ENCODE measurements at places on chromosomes 7 and 10.
A peak's percentile ranks its signal among the peaks of the same experiment; 100 is the strongest.

- DNase-seq: no peak
Measured at GRCh38 chr10:87961314-87961713, 97.9 kb downstream of the PTEN start.

DNA sequence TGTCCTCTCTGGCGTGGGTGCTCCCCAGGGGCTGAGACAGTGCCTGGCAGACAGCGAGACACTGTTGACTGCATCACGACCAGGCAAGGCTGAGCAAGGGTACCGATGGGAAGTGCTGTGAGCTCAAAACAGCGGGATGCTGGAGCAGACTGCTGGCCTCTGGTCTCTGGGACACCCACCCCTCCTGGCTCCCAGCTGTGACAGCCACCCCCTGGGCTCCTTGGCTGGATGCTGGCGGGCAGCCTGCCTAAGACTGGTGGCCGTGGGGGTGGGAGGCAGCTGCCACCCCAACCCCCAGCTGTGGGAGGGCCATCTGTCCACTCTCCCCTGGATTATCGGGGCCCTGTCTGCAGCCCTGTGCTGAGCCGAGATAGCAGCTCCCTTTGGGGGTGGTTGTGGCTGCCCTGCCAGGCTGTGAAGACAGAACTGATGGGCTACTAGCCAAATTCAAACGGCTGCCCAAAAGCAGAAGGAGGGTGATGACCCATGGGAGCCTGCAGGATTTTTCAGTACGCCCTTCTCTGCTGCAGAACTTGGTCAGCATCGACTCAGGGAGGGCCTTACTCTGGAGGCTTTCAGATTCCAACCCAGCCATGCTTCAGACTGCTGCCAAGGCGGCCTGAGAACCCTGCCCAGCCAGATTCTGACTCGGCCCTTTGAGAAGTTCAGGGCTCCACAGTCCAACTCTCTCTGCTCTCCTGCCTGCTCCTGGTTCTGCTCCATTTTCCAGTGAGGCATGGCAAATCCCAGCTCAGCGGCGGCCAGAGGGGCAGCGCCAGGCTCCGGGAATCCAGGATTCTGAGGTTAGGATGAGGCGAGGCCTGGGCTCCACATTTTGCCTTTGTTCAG is 125.3 kb downstream of the NEURL1 start:
- DNase-seq: no peak

- peak; percentile 93 for DNase-seq
Measured at GRCh38 chr7:99325592-99326407, at the start of gene ARPC1A. TSS of gene ARPC1A (plus strand) at chr7:99325898. CDS start at chr7:99333354, 7,456 bp downstream.

DNA sequence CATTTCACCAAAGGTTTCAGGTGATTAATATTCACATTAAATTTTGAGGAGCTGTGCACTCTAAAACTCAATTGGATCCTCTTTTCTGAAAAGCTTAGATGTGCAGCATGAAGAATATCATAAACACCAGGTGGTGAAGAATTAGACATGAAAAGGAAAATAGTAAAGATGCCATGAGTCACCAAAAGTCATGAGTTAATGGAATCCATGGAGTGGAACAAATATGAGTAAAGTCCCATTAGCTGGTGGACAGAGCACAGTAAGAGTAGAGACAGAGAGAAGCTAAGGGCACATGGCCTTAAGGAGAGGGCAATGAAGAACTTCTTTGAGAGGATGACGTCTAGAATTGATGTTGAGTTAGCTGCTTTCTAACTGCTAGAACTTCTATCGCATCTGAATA is 271.6 kb downstream of the CSTF2T start:
- DNase-seq: no peak

- no peak for DNase-seq
Measured at GRCh38 chr7:24898691-24899090, 81.3 kb downstream of the OSBPL3 start.

- DNase-seq: no peak
Measured at GRCh38 chr10:14751014-14751896, 23.4 kb downstream of the FAM107B start.

GRCh38 chr7:95059842-95060313 is 152.5 kb downstream of the PPP1R9A start:
- DNase-seq: no peak

GRCh38 chr10:50387007-50387731 is 135.9 kb upstream of the ASAH2 start:
- DNase-seq: no peak

DNA sequence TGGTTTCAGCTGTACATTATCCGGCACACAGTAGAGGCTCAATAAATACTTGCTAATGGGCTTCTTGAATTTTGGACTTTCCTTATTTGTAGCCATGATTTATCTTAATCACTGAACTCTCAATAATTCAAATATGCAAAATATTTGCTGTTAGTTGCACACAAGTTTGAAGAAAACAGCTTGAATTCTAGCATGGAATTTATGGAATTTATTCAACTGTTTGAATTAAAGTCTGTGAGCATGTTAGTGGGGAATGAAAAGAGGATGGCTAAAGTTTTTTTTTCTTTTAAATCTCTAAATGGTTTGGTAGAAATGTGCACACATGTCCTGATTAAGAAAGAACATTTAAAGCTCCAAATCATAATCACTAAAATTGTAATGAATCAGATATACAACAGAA is 42.5 kb downstream of the SIRT1 start:
- no peak for DNase-seq

GRCh38 chr10:19570120-19570519 is 246.1 kb upstream of the PLXDC2 start:
- DNase-seq: no peak

- DNase-seq: no peak
Measured at GRCh38 chr10:60426425-60426824, 36.8 kb upstream of the ANK3 start.

DNA sequence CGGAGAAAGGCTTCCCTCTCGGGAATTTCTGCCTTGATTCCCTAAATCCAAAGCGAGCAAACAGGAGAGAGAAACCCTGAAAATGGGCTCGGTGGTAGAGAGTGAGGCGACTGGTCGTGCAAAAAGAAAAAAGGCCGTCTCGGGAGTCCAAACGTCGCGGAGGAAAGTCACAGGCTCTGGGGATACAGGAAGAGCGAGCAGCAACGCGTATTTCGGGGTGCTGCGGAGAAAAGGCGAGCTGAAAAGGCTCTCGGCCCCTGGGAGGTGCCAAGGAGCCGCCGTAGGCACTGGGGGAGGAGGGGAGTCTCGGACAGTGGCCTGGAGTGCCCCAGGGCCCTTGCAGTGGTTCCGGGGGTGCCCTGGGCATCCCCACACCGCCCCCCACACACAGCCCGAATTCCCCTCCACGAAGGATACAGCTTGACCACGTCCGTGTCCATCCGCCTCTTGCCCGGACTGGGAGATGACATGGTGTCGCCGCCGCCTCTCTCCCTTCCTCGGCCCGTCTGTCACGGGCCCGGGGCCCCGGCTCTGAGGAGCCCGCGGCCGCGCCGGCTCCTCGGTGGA is 591 bp downstream of the UBE2H start:
- no peak for DNase-seq

DNA sequence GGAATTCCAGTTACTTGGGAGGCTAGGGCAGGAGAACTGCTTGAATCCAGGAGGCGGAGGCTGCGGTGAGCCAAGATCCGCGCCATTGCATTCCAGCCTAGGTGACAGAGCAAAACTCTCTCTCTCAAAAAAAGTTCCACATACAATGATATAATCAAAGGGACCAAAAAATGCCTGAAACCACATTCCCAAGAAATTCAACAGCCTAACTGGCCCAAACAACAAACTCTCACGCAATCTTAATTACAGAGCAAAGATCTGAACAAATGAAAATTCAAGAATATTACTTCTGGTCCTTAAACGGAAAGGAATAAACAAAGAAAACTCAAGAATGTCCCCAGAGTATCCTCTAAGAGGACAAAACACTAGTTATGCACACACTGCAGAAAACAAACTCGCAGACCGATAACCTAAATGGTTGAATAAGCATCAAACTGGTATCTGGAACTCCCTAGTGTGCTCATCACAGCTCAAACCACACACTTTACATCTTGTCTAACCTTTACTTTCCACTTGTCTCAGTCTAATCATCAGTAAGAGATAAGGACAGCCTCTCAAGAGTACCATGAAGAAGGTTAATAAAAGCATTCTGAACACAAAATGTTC is 3.7 kb downstream of the OGA start:
- DNase-seq: no peak

GRCh38 chr10:4022473-4022872 is 237.5 kb upstream of the KLF6 start:
- DNase-seq: no peak

- no peak for DNase-seq
Measured at GRCh38 chr7:72152161-72153131, 259.7 kb downstream of the CALN1 start.

DNA sequence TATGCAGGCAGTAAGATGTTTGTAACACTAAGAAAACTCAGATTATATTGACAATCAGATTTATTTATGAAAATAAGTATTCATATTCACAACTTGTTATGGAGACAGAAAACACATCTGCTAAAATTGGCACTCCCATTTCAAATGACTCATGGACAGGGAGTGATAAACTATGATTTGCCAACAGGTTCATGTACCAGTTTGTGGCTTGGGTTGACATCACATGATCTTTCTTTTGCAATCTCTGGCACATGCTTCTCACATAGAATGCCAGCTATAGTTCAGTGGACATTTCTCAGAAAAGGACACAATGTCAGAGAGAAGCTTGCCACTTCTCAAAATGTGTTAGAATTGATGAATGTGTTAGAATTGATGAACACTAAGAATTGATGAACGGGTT is 663.2 kb upstream of the ANKRD30A start:
- DNase-seq: no peak

DNA sequence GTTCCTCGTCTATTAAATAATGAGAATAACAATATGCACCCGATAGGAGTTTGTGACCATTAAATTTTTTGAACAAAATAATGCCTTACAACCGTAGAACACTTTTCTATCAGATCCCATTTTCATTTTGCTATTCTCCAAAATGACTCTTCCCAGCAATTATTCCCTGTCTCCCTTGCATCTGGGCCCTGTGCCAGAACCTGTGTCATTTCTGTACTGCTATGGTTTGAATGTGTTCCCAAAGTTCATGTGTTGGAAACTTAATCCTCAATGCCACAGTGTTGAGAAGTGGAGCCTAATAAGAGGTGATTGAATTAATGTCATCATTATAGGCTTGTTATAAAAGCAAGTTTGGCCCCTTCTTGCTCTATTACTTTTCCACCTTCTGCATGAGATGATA is 33.2 kb upstream of the SMNDC1 start:
- no peak for DNase-seq

GRCh38 chr10:88162852-88163251 is 299.4 kb downstream of the PTEN start:
- DNase-seq: no peak

DNA sequence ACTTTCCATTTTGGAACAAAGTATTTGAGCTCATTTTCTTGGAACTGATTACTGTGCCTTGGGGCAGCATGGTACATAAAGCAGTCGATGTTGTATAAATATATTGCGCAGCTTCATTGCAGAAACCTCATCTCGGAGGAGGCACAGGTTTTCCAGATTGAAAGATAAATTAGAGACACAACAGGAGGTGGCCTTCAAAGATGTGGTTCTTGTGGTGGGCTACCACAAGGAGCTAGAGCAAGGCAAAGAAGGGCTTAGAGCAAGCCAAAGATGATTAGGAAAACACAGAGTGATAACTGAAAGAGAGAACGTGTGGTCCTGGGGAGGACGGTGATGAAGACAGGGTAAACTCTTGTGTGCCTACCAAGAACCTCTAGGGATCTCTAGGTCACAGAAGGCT is 169.1 kb upstream of the TNS3 start:
- no peak for DNase-seq

DNA sequence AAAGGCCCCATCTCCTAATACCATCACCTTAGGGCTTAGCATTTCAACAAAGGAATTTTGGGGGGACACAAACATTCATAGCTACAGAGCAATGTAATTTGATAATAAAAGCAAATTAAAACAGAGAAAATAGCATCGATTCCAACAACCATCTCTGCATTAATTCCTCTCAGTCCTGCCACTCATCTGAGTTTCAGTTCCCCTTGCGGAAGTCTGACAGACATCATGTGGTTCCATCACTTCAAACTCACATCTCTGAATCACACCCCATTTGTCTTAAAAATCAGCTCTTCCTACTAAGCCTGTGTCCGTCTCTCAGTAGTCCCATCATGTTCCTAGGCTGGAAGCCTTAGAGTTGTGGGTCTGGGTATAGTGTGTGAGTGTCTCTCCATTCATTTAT is 3.6 kb downstream of the ADCK2 start:
- no peak for DNase-seq

- DNase-seq: peak; percentile 17
Measured at GRCh38 chr10:3548076-3548475, 236.9 kb downstream of the KLF6 start.

DNA sequence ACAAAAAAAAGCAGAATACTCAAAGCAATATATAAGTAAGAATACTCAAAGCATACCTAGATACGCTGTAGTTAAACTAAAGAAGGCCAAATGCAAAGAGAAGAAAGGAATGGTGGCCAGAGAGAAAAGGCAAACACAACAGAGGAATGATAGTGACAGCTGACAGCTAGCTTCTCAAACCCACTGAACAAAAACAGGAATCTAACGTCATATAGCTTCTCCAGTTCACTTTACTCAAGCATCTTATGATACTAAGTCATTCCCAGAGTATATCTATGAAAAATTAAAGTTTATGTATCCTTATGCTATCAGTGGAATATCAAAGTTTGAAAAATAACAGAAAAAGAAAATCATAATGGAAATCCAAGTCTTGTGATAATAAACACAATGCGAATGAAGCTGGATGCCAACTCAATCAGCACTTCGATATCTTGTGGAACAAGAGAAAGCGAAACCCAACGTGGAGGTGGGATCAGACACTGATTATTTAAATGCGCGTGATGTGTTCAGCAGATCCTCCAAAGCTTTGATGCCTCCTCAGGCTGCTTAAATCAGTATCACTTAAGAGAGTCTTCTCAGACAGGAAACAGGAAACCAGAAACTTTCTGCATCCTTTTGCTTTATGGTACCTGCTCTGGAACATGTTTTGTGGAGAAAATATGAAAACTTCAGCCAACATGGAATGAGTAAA is 102.8 kb downstream of the PIP4K2A start:
- no peak for DNase-seq

DNA sequence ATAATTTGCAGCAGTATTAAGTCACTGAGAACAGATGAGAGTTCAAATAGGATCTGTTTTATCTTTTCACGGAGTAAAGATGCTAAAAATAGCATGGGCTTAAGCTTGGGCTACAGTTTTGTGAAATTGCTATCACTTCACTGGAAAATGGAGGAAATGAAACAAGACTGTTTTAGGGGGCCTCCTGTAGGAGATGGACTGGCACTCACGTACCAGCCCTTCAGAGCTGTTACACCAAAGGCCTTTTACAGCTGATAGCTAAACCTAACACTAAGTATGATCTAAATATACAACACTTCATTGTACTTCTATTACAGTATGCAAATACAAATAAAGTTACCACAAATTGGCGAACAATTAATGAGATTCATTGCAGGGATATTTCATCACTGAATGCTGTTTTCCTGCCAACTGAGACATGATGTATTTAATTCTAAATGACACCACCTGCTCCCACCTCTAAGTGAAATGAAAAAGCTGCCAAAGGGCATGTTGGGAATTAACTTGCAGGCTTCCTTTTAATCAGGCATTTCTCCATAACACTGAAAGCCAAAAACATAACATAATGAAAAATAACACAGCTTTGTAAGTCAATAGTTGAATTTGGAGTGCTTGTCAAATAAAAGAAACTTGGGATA is 304.5 kb upstream of the LRRN3 start:
- DNase-seq: no peak
